ENCODE measurements at places on chromosomes 1 and 21.

DNA sequence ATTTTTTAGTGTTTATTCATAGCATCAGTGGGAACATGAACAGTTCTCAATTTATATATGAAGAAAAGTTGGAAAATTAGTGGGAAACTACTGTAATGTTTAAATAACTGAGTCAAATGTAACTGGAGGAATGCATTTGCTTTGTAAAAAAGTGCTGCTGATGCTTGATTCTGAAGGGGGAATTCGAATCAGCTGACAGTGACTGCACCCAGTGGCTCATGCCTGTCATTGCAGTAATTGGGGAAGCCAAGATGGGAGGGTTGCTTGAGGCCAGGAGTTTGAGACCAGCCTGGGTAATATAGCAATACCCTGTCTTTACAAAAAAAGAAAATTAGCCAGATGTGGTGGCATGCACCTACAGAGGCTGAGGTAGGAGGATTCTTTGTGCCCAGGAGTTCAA, 398.4 kb downstream of the ZP4 start:
- DNase-seq, result no peak

- no peak for DNase-seq
These were observed 62.8 kb downstream of the NGF start for GRCh38 chr1:115275216-115275615.

DNA sequence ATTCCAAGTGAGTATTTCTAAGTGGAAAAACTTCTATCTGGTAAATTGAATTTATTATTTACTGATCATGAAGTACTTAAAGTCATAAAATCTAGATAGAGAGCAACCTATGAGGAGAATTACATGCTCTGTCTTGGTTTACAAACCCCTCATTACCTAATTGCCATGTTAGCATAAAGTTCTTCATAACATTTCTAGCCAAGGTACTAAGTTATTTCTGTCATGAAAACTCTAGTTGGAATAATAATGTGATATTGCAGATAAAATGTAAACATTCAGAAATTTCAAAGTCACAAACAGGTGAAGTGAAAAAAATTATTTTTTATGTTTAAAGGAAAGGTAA, 228.6 kb downstream of the TTLL7 start:
- DNase-seq, result no peak

GRCh38 chr1:160206036-160206389, 829 bp downstream of the PEA15 start:
- peak; percentile 75 for DNase-seq

DNA sequence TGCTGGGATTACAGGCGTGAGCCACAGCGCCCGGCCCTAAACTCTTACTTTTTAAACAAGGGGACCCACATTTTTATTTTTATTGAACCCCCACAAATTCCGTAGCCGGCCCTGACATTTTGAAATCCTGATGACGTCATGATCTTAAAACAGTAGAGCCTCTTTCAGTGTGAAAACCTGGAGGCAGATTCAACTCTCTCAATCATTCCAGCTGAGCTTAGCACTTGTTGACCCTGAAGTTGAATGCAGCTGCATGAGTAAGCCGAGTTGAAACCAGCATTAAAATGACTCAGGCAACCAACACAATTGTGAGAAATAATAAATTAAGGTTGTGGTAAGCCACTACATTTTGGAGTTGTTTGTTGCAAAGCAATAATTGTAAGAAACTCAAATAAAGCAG, 93.9 kb upstream of the ADGRL4 start:
- DNase-seq, result no peak

GRCh38 chr1:202648605-202649226, 61.5 kb downstream of the SYT2 start:
- DNase-seq, result no peak

DNA sequence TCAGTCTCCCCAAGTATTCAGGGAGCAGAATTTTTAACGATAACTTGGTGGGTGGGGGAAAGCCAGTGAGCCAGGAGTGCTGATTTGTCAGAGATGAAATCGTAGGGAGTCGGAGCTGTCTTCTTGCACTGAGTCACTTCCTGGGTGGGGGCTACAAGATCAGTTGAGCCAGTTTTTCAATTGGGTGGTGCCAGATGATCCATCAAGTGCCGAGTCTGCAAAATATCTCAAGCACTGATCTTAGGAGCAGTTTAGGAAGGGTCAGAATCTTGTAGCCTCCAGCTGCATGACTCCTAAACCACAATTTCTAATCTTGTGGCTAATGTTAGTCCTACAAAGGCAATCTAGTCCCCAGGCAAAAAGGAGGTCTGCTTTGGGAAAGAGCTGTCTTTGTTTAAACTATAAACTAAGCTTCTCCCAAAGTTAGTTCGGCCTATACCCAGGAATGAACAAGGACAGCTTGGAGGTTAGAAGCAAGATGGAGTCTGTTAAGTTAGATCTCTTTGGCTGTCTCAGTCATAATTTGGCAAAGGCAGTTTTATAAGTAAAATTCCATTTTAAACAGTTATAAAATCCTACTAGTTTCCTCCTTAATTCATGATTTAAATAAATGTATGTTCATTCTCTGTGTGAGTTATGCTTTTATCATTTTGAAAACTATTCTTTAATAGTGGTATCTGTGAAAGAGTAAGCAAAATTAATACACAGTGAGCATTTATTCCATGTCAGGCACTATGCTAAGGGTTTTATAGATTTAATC, 51.7 kb downstream of the SLC16A1 start:
- peak; percentile 88 for DNase-seq

DNA sequence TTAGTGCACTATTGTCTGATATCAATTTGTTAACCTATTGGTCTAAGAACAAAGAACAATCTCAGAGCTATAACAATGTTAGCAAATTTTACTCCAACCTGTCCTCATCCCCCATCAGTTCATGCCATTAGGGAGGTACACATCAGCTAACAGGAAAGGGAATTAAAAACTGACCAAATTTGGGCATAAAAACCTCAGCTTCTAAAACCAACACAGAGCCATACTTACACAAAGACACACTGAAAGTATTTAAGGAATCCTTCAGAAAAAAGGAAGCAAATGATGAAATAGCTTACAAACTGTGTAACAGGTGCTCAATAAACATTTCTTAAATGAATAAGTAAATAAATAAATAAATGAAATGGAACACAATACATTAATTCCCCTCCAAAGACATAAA, 89.2 kb downstream of the TTLL7 start:
- DNase-seq, result no peak

DNA sequence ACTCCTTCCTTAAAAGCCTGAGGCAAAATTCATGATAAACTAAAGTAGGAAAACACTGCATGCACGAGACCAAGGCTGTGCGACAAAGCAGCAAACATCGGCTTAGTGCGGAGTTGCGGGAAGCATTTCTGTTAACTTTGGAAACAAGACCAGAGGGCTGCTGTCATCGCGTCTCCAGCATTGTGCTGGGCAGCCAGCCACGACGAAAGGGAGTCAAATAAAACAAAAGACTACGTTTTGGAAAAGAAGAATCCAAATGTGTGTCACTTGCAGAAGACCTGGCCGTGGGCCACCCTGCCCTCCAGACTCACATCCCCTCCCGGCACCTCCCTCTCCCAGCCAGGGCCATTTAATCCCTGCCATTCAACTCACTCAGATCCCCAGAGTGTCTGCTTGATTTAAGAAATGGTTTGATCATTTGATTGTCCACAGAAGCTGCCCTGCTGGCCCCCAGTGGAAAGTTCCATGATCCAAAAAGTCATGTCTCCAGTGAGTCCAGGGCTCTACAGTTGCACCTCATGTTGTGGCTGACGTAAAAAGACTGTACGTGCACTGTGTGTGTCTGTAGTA, 2.4 kb upstream of the KRTAP10-11 start:
- no peak for DNase-seq

- no peak for DNase-seq
These were observed 46.9 kb upstream of the LIN9 start for GRCh38 chr1:226355669-226356551.

- no peak for DNase-seq
These were observed 96.8 kb upstream of the TMEM51 start for GRCh38 chr1:15056515-15057285.

- DNase-seq, result no peak
These were observed 2.4 kb upstream of the RNU5D-1 start for GRCh38 chr1:44733365-44733764.

- no peak for DNase-seq
These were observed 102.7 kb upstream of the C1orf174 start for GRCh38 chr1:4002741-4003140.

GRCh38 chr1:26075421-26076144, 8.2 kb upstream of the TRIM63 start:
- DNase-seq, result peak; percentile 20

DNA sequence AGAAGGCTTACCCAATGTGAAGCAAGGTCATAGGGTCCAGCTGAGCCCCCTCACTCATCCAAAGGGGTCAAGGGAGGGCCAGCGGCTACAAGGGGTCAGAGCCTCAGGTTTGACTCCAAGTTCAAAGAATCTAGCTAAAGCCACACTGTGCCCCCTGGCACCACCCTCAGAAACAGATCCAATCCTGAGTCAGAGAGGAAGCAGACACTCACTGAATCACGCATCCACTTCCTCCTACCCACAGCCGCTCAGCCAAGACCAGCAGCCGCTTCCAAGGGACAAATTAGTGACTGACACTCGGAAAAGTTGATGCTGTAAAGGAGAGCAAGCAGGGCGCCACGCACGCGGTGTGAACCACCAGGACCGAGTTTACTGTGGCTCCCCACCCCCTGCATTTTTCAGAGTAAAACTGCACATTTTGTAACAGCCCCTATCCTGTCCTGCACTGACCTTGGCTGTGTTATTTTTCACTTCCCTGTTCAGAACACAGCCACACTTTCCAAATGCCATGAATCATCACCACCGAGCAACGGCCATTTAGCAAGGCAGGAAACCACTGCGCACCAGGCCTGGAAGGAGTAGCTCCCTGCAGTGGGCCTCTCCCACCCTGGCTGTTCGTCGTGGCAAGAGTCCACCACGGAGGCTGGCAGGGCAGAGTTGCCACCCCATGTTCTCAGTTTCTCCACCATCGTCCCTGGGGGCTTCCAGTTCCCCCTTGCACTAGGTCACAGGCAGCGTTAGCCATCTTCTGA, 147.8 kb downstream of the TOMM20 start:
- DNase-seq, result peak; percentile 98

- no peak for DNase-seq
These were observed 46.4 kb upstream of the S1PR1 start for GRCh38 chr1:101190441-101190840.

GRCh38 chr1:215416497-215416896, 150.6 kb upstream of the KCTD3 start:
- no peak for DNase-seq
